H1 (cell line): ENCODE measurements at places on chromosomes 6 and 20.

GRCh38 chr20:25399037-25399430 lies 8.4 kb upstream of the ABHD12 start:
- no peak for DNase-seq

- no peak for DNase-seq
These were observed 37.6 kb upstream of the PHIP start for GRCh38 chr6:79115553-79116182.

GRCh38 chr6:152372945-152373344 lies 264.2 kb downstream of the SYNE1 start:
- DNase-seq = no peak

DNA sequence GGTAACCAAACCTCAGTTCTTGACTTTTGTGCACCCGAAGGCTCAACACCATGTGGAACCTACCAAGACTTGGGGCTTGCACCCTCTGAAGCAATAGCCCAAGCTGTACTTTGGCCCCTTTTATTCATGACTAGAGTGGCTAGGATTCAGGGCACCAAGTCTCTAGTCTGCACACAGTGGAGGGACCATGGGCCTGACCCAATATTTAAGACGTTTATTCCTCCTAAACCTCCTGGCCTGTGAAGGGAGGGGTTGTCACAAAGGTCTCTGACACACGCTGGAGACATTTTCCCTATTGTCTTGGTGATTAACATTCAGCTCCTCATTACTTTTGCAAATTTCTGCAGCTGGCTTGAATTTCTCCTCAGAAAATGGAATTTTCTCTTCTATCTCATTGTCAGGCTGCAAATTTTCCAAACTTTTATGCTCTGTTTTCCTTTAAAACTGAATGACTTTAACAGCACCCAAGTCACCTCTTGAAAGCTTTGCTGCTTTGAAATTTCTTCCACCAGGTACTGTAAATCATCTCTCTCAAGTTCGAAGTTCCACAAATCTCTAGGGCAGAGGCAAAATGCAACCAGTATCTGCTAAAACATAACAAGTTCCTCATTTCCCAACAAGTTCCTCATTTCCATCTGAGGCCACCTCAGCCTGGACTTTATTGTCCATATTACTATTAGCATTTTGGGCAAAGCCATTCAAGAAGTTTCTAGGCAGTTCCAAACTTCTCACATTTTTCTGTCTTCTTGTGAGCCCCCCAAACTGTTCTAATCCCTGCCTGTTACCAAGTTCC lies 481.4 kb upstream of the BTBD3 start:
- no peak for DNase-seq
